ENCODE measurements at places on chromosomes 13 and 19.

- ATAC-seq, result no peak
These were observed 4.7 kb upstream of the PRMT1 start for GRCh38 chr19:49672131-49672919.

DNA sequence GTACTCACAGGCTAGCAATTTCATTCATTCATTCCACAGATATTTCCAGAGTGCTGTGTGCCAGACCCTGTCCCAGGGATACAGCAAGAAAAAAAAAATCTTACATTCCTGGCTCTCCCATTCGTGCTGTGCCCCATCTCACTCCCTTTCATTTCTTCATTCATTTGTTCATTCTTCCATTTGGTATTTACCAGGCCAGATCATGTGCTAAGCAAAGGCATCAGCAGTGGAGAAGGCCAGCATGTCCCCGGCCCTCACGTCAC lies 2.3 kb downstream of the MAP3K10 start:
- ATAC-seq, result no peak

- no peak for ATAC-seq
These were observed 57.5 kb upstream of the HMGB1 start for GRCh38 chr13:30523211-30523610.

- ATAC-seq, result no peak
These were observed 244.6 kb upstream of the SGCG start for GRCh38 chr13:22936228-22936627.

DNA sequence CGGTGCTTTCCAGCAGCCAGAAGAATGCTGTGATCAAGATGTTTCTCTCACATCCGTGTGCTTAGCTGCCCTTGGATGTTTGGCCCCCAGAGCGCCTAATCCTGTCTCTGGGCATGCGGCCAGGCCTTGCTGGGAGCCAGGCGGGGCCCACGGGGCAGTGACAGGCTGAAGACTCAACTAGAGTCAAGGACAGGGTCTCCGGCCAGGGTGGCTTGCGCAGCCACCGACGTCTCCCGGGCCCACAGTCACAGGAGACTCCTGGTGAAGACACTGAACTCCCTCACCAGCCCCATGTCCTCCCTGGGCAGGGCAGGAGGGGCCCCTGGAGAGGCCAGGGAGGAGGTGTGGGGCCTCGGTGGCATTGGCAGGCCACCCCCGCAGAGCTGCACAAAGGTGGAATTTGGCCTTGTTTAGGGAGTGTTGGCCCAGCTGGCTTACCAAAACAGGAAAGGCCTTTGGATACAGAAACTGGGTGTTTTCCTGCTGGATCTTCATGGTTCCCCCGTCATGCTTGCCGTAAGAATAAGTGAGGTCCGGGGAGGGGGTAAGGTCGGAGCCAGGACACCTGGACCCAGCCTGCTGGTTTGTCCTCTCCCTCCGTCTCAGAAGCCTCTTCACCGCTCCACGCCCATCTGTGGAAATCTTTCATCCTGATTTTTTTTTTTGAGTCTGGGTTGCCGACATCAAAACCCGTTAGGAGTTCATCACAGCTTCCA lies 10.0 kb upstream of the NDUFS7 start:
- ATAC-seq, result no peak

GRCh38 chr19:4068047-4068966 lies 1.6 kb upstream of the ZBTB7A start:
- ATAC-seq, result no peak

GRCh38 chr13:80901111-80901510 lies 560.2 kb upstream of the SPRY2 start:
- no peak for ATAC-seq

DNA sequence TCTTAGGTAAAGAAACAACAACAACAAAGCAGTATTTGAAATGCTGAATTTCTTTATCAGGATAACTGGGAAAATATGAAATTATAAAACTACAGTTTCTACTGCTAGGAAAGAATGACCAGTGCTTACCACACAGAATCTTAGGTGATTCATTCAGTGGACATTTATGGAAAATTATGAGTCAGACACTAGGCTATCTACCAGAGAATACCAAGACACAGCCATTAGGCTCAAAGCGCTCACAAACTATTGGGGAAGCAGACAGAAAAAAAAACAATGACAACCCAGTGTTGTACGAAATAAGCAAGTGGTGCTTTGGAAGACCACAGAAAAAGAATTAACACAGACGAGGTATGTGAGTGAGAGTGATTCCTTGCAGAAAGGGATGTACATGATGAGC lies 1019.5 kb downstream of the PCDH9 start:
- ATAC-seq, result no peak

- peak; percentile 72 for ATAC-seq
These were observed 31.7 kb upstream of the FXYD3 start for GRCh38 chr19:35083691-35084508.

GRCh38 chr13:31733647-31734046 lies 5.7 kb upstream of the RXFP2 start:
- ATAC-seq, result no peak

- no peak for ATAC-seq
These were observed 7.3 kb downstream of the RPS16 start for GRCh38 chr19:39428283-39429112.

- ATAC-seq, result no peak
These were observed 5.6 kb downstream of the NANOS2 start for GRCh38 chr19:45908956-45909355.

- ATAC-seq, result no peak
These were observed 43.7 kb upstream of the ADGRE5 start for GRCh38 chr19:14337510-14337909.

- no peak for ATAC-seq
These were observed 98.0 kb downstream of the ESD start for GRCh38 chr13:46698910-46699460.

GRCh38 chr13:48563626-48564025 lies 30.7 kb upstream of the RCBTB2 start:
- ATAC-seq, result no peak

DNA sequence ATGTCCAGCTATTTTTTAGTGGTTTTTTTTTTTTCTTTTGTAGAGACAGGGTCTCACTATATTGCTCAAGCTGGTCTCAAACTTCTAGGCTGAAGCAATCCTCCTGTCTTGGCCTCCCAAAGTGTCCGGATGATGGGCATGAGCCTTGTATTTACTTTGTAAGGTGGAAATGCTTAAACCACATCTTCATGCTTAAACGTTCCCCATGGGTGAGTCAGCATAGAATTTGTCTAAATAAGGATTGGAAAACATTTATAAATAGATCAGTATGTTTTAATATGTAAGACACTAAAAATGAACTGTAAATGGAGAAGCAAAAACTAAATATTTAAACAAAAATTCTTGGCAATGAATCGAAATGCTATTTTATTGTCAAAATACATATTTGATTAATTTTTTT lies 698.0 kb downstream of the PCDH9 start:
- ATAC-seq, result no peak

GRCh38 chr19:51407511-51408131 lies 9.8 kb downstream of the SIGLEC10 start:
- ATAC-seq, result peak; percentile 76

GRCh38 chr19:2902590-2903218 lies 2.0 kb downstream of the ZNF57 start:
- no peak for ATAC-seq

- ATAC-seq, result peak; percentile 73
These were observed 4.7 kb downstream of the PNMA8A start for GRCh38 chr19:46466536-46467196.

DNA sequence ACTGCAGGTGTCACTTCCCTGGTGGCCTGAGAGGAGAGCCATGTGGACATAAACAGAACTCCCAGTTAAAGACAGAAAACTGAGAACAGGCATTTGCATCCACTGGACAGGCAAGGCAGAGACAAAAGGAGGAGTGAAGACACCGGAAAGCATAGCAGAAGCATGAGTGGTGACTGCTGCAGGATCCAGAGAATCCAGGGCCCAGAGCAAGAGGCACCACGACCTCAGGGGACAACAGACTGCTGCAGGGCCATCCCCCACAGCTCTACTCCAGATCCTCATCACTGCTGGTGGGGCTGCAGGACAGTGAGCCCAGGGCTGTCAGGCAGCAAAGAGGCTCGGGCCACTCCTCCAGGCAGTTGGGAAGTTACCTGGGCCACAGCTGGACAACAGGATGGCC lies 14.5 kb upstream of the ISYNA1 start:
- ATAC-seq, result no peak

GRCh38 chr19:1858412-1859081 lies 4.8 kb downstream of the KLF16 start:
- ATAC-seq, result no peak

DNA sequence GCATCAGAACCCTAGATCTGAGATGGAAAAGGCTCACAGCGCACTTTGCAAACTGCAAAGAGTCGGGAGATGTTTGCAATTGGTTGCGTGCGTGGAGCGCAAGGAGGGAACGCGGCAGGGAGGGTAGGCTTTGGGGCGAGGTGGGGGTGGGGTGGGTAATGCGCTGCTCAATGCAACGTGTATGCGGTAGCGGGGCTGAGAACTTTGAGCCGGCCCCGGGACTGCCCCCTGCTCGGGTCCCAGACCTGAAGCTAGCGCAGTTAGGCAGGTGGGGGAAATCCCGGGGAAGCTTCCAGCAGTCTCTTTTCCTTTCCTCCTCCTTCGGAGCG lies 971 bp downstream of the FOSB start:
- ATAC-seq, result peak; percentile 54

DNA sequence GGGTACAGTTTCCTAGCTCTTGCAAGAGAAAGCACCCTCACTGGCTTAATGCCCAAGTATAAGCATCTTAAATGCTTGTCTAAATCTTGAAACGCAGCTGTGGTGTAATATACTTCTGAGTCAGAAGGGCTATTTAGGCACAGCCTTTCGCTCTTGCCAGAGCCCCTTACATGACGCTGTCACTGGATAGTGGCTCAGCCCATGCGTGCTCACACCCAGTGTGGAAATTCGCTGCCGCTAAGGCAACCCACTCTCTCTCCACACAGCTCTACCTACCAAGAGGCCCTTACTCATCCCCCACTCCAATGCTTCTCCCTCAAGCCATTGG lies 24.0 kb downstream of the UQCRFS1 start:
- ATAC-seq, result no peak

- peak; percentile 98 for ATAC-seq
These were observed at the start of gene LRRC63 for GRCh38 chr13:46211483-46212351. Gene LRRC63 (plus strand): TSS chr13:46211928. CDS start chr13:46213035, 1,107 bp downstream.

- peak; percentile 66 for ATAC-seq
These were observed 21.0 kb downstream of the RFX1 start for GRCh38 chr19:13984875-13985741.

DNA sequence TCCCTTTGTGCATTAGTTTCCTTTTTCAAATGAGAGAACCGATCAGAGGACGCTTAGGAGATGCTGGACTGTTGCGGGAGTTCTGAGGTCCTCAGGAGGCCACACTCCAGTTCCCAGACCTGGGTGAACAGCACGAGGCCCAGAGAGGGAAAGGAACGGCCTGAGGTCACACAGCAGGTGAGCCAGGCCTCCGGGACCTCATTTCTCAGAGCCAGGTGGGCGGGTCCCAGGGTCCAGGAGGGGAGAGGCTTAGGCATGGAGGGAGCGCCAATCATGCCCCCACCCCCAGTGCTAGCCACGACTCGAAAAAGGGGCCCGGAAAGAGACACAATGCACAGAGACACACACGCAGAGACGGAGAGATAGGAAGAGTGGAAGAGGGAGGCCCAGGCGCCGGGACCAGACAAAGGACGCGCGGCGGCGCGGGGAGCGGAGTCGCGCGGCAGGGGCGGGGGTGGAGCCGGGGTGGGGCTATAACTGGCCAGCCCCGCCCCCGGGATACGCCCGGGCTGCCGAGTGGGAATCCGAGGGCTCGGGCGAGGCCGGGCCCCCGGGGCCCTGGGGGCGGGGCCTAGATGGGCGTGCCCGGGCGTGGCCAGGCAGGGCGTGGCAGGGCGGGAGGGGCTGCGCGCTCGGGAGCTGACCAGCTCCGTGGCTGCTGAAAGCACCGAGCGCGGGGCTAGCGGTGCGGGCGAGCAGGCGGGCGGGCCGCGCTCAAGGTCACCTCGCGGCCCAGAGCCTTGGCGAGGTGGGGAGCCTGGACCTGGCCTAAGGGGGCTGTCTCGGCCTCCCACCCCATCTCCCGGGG lies 1.6 kb downstream of the ELAVL3 start:
- ATAC-seq, result no peak

DNA sequence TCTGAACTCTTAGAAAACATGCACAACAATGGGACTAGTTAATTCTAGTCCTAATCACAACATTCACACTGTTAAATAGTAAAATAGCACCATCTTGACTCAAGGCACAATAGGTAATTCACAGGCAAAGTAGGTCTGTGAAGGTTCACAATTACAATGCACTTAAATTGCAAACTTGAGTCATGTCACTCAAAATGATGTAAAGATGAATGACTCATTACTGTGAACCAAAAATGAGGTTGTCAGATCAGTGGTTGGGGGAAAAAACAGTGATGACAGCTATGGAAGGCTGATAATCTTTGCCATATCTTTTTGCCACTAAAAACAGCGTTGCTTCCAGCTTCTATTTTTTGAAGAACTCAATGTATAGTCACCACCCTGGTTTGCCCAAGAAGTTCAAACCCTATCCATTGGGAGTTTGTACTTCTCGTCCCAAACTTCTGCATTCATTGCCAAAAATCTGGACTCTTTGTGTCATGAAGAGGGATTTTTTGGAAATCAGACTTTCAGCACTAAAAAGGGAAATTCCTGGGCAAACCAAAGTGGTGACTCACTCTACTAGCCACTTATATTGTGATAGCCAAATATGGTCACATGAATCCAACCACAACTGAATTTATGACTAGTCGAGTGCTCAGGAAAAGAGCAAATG lies 200.9 kb upstream of the TMTC4 start:
- ATAC-seq, result no peak

GRCh38 chr13:113789167-113789566 lies 30.1 kb downstream of the TMEM255B start:
- no peak for ATAC-seq

DNA sequence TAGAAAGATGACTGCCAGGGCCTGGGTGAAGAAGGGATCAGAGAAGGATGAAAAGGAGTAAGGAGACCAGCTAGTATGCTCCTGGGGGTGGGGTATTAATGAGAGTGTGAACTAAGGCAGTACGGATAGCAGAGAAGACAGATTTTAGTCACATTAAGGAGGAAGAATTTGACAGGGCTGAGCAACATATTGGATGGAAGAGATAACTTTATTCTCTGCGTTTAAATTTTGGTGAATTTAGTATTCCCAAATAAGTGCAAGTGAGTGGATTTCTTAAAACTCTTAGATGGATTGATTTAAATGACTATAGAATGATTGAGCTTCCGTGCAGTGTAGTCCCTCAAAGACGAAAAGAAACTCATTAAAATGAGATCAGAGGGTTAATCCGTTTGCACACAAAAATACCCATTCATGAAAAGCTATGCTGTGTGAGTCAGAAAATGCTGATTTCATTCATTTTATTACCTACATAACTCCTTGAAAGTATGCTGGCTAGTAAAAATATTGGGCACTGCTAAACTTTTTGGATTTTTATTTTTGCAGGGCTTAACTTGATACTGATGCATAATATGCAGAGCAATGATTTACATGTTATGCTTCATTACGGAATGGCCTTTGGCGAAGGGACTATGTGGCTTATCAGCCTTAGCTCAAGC lies 54.1 kb downstream of the WDFY2 start:
- no peak for ATAC-seq

GRCh38 chr13:65914716-65915115 lies 1315.4 kb downstream of the PCDH9 start:
- ATAC-seq, result no peak

- peak; percentile 98 for ATAC-seq
These were observed 130.5 kb downstream of the PAN3 start for GRCh38 chr13:28268800-28269223.
